ENCODE measurements at places on chromosomes 7 and 10.

DNA sequence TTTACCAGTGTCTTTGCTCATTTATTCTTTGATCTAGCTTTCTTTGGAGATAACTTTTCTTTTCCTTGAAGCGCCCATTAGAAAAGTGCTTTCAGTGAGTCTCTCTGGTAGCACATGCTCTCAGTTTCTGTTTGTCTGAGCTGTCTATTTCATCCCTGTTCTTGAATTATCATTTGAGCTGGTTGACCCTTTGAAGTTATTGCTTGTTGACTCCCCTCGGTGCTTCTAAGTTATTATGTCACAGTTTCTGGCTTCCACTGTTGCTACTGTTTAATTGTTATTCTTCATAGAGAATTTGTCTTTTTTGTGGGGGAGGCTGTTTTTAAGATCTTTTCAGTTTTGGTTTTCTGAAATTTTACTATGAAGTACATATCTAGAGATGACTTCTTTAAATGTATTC, 11.4 kb upstream of the PRF1 start:
- DNase-seq, result no peak

DNA sequence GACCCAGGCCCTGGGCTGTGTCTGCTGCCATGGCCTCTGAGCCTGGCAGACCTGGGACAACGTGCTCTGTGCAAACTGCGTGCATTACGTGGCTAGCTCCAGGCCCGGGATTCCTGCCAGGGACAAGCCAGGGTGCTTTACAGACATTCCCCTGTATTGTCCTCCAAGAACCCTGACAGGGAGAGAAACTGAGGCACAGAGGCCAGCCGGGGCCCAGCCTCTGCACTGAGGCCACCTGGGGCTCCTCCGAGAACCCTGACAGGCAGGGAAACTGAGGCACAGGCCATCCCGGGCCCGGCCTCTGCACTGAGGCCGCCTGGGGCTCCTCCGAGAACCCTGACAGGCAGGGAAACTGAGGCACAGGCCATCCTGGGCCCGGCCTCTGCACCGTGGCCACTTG, 64.9 kb downstream of the CFAP46 start:
- no peak for DNase-seq

GRCh38 chr10:118754229-118754555, 578 bp downstream of the CACUL1 start:
- DNase-seq, result no peak

GRCh38 chr10:76942628-76943416, 694.8 kb downstream of the KCNMA1 start:
- no peak for DNase-seq

DNA sequence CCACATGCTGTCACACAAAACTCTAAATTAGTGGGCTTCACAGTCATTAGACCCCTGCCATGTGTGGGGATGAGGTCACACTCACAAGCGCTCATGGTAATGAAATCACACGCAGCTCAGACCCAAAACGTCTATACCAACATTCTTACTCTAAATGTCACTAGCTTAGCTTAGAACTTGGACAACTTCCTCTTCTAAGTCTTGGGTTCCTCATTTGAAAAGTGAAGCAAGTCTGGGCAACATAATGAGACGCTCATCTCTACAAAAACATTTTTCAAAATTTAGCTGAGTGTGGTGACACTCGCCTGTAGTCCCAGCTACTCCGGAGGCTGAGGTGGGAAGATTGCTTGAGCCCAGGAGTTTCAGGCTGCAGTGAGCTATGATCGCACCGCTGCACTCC, 92.7 kb upstream of the MACROH2A2 start:
- DNase-seq, result no peak

- DNase-seq, result no peak
Measured at GRCh38 chr10:59708816-59709394, 745 bp downstream of the SLC16A9 start.

DNA sequence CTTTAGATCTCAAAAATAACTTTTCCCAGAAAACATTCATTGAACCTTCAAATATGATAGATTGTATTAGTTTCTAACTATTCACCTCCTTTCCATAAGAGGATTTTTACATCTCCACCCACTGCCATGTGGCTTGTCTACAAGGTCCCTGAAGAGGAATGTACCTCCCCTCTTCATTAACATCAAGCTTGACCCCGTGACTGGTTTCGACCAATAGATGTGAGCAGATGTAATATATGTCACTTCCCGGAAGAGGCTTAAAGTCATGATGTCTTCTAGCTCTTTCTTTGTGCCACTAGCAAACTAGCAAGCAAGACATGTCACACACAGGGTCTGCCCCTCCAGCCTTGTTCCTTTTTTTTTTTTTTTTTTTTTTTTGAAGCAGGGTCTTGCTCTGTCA, 6.9 kb downstream of the BAZ1B start:
- no peak for DNase-seq
